ENCODE measurements at places on chromosomes 5 and 9.
A peak's percentile ranks its signal among the peaks of the same experiment; 100 is the strongest.

- DNase-seq = no peak
These were observed 127.9 kb downstream of the NNT start for GRCh38 chr5:43730832-43731342.

DNA sequence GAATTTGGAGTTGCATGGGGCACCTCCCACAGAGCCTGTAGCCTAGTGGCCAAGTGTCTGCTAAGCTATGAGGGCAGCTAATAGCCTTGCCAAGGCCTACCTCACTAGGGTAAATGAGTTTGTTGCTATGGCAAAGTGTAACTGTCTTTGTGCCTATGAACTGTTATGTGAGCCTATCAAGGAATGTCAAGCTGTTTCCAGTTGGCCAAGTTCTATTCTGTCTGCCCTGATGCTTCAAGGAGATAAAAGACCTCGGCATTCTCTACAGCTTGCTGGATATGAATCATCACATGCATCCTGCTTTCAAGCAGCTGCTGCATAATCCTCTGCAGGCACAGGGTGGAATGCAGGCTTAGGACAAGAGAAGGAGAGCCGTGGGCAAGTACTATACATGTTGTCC is 69.8 kb upstream of the CCDC112 start:
- DNase-seq = no peak

GRCh38 chr9:15999422-16000339 is 446.8 kb downstream of the CCDC171 start:
- peak; percentile 54 for DNase-seq

- no peak for DNase-seq
These were observed 433.1 kb upstream of the DMAC1 start for GRCh38 chr9:8232726-8233125.

DNA sequence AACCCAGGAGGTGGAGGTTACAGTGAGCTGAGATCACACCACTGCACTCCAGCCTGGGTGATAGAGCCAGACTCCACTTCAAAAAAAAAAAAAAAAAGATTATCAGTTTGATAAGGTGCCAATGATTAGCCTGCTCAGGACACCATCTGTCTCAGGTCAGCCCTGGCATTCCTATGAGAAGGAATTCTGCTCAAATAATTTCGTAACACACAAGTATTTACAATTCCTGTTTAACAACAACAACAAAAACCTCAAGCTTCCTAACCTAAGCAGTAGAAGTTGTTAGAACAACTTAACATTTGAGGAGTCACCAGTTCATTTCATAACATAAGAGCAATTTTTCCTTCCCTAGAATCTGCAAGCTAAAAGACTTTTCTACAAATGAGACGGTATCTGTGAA is 85.0 kb downstream of the LHFPL2 start:
- no peak for DNase-seq

DNA sequence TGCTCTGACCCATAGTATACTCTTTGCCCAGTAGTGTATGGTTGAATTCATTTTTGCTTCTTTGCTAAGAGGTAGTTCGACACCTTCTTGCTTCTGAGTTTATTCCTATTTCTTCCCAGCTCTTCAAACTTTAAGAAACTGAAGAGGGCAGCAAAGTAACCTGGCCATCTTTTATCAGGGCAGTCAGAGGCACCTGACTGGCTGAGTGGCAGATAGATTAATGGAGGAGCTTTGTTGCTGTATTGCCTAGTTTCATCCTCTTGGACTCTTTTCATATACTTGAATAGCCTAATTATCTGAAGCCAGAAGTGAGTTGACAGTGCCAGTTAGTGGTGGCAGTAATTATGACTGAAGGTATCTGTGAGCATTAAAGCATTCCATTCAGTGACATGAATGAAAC is 82.5 kb downstream of the UHRF2 start:
- no peak for DNase-seq

GRCh38 chr9:90967145-90967538 is 165.5 kb downstream of the SYK start:
- no peak for DNase-seq

- no peak for DNase-seq
These were observed 13.2 kb downstream of the TSPAN17 start for GRCh38 chr5:176660530-176660859.

DNA sequence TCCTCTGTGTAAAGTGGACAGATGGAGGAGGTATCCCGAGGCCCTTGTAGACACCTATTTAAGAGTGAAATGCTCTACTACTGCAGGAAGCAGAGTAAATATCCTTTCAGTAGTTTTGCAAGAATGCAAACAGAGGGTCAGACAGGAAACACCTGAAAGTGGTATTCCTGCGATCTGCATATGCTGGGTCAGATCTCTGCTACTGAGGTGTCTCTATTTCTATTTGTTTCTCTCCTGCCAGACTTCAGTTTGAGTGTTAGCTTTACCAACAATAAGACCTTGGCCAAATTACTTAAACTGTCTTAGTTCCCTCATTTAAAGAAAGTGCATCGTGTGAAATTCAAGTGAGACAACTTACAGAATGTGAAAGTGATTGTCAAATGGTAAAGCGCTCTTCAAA is 47.6 kb downstream of the JAKMIP2 start:
- no peak for DNase-seq

GRCh38 chr5:24566933-24567332 is 77.8 kb downstream of the CDH10 start:
- DNase-seq = no peak

Data from brain pericyte (primary cell).